ENCODE measurements at places on chromosomes 5 and 9. TPM values are rescaled to one million over a fixed set of nuclear protein-coding genes. Genes with fewer than 3 reads are reported as not detected.

The IFNA13 gene
- total RNA-seq, result not detected

The ADAMTS16 gene
- not detected for total RNA-seq

The GADD45G gene
- 19.8 TPM for total RNA-seq

The ZNF462 gene
- 0.37 TPM for total RNA-seq

The CBY3 gene
- total RNA-seq, result 0.63 TPM

The IL9 gene
- total RNA-seq, result not detected

The NR2F1 gene
- total RNA-seq, result not detected

The SLC9A3 gene
- 3.0 TPM for total RNA-seq

The NUDT12 gene
- total RNA-seq, result 2.4 TPM

The CER1 gene
- total RNA-seq, result not detected

The ORM2 gene
- total RNA-seq, result not detected

The PCDHB15 gene
- total RNA-seq, result not detected

The C1QTNF3 gene
- 2.0 TPM for total RNA-seq

The EGFL7 gene
- total RNA-seq, result 3.2 TPM

The FBP1 gene
- total RNA-seq, result not detected

The EQTN gene
- total RNA-seq, result not detected

The TNFSF15 gene
- 1.5 TPM for total RNA-seq

The MELK gene
- 54.2 TPM for total RNA-seq

The FCN2 gene
- total RNA-seq, result not detected

The CTSV gene
- total RNA-seq, result 0.51 TPM

The SMIM33 gene
- total RNA-seq, result 0.37 TPM

The AJM1 gene
- total RNA-seq, result 5.7 TPM

The C5orf46 gene
- total RNA-seq, result not detected

The IFNB1 gene
- not detected for total RNA-seq

The GGTA1 gene
- not detected for total RNA-seq

The NDST1 gene
- 3.9 TPM for total RNA-seq

The ORM1 gene
- total RNA-seq, result not detected

The ADAM19 gene
- total RNA-seq, result 232 TPM

The CFAP157 gene
- total RNA-seq, result not detected
